ENCODE measurements at places on chromosomes 3 and 15.

DNA sequence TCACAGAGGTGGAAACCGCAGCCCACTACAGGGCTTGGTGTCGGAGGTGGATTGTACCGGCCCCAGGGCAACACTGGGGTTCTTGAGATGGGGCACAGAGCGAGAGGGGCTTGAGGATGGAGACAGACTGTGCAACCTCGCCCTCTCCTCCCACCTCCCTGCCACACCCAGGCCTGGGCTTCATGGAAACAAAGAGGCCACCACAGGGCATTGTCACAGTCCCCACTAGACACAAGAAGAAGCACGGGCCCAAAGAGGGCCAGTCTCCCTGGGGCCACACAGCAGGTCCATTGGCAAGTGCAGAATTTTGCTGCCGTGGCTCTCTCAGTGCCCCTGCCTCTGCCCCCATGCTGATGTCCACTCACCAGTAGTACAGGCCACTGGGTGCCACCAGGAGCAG lies 4.1 kb upstream of the CALML4 start:
- DNase-seq: no peak

GRCh38 chr3:135556174-135556573 lies 409.4 kb upstream of the PPP2R3A start:
- no peak for DNase-seq

DNA sequence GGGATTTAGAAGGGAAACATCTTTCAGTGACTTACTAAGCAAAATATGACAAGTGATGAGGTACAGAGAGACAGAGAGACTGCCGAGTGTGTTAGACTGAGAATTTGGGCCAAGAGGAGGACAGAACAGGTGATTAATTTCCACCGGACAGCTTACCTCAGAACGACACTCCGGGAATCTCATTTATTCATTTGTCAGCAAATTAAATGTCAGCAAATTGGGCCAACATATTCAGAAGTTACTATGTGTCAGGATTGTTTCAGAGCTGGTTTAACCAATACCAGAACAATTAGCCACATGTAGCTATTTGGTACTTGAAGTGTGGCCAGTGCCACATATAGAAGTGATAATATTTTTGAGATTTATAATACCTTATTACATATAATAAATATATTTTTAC lies 232.6 kb upstream of the CNTN3 start:
- DNase-seq: no peak

DNA sequence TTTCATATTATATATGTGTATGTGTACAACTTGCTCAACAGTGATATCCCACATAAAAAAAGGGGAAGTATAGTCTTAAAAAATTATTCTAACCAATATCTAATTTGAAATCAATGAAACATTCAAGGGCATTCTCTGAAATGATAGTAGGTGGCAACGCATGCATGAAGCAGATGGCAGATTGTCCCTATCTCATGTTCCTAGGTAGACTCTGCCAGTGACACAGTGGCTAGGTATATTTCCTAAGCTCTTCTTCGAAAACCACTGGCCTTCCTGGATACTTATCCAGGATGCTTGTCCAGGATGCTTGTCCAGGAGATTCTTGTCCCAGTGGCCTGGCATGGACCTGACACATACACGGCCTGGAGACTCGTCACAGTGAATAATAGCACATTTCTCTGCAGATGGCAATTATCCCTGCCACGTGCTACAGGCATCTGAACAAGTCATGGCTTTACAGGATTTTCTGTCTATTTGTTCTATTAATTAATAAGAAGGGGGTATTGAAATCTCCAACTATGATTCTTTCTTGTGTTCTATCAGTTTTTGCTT lies 54.9 kb downstream of the OCA2 start:
- no peak for DNase-seq

GRCh38 chr3:18385706-18386105 lies 39.4 kb downstream of the SATB1 start:
- DNase-seq: no peak

DNA sequence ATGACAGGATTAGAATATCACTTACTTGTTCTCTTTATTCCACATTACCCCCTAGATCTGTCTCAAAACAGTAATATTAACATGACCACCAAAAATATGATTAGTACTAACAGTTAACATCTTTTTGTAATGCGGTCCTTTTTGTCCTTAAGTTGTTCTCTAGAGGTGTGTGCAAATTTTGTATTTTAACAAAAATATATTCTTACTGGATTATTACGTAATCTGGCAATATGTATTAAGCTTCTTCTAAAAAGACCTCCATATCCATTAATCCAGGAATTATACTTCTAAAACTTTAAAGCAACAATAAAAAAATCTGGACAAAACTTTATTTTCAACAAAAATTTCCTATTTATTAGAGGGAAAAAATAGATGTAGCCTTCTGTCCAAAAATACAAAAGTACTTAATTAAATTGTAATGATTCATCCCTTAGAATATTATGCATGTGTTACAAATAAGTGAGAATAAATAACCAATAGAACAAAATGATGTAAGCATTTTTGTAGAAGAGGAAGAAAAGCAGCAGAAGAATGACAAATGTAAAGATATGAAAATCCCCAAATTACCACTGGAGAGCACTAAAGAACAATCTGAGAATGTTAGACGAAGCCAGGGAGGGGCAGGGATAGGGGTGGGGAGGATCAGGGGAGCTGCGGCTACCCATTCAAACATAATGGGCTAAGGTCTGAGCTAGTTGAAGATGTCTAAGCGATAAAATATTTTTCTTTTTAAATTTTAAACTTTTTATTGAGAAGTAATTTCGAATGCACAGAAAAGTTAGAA lies 945.6 kb downstream of the MCTP2 start:
- DNase-seq: no peak

DNA sequence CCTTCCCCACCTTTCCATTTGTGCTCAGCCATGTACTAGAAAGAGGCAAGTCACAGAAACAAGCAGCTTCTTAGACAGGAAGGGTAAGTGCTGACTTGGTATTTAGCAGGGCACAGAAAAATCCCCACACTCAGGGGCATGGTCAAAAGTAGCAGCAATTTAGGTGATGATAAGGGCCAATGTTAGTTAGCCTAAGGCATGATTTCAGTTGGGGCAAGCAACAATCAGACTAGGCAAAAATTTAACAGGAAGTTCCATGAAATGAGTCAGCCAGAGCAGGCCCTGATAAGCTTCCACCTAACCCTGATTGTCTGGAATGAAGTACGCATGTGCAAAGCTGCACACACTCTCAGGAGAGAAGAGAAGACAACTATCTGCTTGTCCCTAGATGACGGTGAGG lies 423.4 kb upstream of the UBE2E2 start:
- no peak for DNase-seq

DNA sequence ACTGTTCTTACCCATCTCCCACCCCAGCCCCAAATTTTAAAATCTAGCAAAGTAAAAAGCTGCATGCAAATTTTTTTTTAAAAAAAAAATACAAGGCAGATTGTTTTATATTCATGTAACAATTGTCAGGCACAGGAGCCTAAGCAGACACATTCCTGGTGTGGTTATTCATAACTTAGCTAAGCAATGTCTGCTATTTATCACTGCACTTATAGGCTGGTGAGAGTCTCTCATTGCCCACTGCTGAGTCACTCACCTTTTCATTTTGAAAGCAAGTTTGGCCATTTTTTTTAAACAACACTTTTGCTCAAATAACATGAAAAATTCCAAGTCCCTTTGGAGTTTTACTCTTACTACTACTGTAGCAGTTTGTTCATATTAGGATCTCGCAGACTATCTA lies 413.9 kb downstream of the RBMS3 start:
- DNase-seq: no peak

- no peak for DNase-seq
These were observed 1.4 kb downstream of the PLEKHO2 start for GRCh38 chr15:64842986-64843561.

GRCh38 chr3:10337323-10338163 lies 16.6 kb upstream of the SEC13 start:
- DNase-seq: no peak

DNA sequence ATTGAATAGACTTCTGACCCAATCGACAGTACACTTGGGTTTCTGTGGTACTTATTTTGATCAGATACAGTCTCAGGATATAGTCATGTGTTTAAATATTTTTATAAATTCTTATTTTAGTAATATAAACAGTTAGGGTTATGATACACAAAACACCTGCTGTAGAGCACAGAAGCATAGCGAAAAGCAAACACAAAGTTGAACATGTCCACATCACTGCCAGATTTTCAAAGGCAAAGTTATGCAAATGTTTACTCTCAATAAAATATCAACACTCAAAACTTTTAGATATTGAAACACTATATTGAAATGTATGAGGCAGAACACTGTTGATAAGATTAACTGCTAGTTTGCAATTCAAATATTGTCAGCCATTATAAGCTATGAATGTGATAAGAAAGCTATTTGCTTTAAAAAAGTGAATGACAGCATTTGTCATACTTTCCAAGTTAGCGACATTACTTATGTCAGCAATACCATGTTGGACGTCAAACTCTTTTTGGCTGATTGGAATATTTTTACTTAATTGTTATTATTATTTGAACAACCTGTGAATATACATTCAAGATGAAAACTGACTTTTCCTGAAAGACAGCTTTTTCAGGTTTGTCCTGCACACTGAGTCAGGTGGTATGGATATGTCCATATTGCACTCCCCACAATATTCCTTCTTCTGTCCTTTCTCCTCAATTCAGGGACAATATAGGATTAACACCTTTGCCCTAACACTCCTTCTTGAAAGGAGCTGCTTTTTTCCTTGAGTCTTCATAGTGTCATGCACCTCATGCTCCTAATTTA lies 367.1 kb downstream of the EPHA3 start:
- no peak for DNase-seq

DNA sequence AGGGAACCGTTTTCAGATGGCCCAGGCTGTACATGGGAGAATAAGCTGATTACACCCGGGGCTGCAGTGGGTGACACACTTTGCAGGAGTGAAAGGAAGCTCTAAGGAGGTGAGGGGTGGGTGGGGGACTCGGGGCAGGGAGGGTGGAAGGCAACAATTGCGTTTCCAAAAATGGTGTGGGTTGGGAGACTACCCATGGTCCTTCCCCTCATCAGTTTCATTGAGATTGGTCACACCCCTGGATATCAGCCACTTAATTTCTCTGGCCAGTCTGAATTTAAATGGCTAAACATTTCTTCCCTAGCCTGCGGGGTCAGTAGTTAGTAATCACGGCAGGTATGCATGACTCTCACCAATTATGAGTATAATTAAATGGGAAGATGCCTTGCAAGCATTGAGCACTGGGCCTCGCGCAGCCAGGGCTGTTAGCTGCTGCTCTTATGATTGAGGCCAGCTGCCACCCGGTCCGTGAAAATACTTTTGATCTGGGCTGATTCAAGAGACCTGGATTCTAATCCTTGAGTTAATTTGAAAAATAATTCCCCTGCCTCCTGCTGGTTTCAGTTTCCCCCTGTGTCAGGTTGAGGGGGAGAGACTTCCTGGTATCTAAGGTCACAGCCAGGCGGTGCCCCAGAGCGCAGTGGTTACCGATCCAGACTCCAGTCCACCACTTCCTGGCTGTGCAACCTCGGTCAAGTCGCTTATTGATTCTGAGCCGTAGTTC lies 23.3 kb downstream of the SLC6A6 start:
- DNase-seq: peak; percentile 78

DNA sequence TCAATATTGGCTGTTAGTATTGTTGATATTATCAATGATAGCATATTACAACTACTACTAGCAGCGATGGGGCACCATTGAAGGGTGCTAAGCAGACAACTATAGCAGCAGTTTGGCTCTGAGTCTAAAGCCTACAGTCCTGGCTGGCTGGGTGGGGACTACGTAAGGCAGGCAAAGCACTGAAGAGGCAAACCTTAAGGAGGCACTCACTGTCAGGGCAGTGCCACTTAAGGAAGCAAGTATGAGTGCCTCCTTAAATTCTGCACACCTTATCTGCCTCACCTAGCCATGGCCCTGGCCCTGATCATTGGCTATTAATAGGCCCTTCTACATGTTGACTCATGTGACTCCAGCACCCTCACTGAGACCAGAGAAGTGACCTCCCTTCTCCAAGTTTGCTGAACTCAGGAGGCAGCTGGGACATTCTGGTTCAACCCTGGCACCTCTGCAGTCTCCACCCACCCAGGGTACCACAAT lies 20.6 kb downstream of the CDCP1 start:
- no peak for DNase-seq

DNA sequence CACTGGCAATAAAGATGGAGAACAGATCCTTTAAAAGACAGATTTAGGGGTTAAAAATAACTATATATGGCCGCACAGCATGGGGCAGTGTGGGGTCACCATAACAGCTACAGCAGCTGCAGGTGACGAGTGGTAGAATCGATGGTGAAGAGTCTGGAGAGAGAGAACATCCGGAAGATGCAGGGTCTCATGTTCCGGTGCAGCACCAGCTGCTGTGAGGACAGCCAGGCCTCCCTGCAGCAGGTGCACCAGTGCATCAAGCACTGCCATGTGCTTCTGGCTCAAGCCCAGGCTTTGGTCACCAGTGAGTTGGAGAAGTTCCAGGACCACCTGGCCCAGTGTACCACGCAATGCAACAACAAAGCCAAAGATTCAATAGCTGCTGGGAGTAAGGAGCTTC lies 93.7 kb upstream of the IMPG2 start:
- no peak for DNase-seq

GRCh38 chr15:40906991-40907802 lies 12.9 kb downstream of the VPS18 start:
- DNase-seq: peak; percentile 46

- DNase-seq: peak; percentile 67
These were observed 6.9 kb downstream of the NEK11 start for GRCh38 chr3:131033480-131034080.

DNA sequence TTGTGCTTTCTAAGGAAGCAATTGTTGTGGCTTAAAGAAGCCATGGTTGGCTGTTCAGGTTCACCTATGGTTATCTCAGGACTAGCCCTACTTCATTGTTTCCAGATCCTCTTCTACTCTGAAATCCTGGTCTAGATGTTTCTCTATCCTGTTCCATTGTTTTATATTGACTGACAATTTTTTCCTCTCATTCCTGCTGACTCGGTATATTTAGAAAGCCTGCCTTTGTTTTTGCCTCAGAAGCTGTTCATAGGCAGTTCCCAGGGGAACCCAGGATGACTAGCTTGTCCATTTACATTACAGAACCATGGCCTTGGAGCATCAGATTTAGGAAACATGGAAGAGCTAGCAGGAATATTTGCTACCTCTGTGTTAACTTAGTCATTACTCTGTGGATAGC lies 64.0 kb downstream of the SLC9C1 start:
- no peak for DNase-seq

DNA sequence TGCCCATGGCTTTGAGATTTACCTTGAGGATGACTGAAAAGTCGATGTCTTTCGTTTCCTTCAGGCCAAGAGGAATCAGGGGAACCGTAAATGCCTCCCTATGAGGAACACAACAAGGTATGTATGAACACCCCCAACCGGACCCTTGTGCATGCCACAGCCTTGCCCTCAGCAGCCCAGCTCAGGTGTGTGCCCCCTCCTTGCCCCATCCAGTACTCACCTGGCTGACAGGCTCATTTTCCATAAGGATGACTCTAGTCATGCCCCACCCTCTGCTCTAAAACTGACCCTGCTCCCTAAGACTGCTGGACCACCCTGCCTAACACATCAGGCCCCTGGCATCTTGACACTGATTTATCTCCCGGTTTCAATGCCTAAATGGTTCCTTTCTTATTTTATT lies 270.0 kb downstream of the GOLGA6L6 start:
- DNase-seq: no peak
